ENCODE measurements at places on chromosomes 13 and 19. TPM values are rescaled to one million over a fixed set of nuclear protein-coding genes. Genes with fewer than 3 reads are reported as not detected.
A peak's percentile ranks its signal among the peaks of the same experiment; 100 is the strongest.

GRCh38 chr13:21913010-21913409 lies 242.1 kb downstream of the FGF9 start:
- no peak for DNase-seq

DNA sequence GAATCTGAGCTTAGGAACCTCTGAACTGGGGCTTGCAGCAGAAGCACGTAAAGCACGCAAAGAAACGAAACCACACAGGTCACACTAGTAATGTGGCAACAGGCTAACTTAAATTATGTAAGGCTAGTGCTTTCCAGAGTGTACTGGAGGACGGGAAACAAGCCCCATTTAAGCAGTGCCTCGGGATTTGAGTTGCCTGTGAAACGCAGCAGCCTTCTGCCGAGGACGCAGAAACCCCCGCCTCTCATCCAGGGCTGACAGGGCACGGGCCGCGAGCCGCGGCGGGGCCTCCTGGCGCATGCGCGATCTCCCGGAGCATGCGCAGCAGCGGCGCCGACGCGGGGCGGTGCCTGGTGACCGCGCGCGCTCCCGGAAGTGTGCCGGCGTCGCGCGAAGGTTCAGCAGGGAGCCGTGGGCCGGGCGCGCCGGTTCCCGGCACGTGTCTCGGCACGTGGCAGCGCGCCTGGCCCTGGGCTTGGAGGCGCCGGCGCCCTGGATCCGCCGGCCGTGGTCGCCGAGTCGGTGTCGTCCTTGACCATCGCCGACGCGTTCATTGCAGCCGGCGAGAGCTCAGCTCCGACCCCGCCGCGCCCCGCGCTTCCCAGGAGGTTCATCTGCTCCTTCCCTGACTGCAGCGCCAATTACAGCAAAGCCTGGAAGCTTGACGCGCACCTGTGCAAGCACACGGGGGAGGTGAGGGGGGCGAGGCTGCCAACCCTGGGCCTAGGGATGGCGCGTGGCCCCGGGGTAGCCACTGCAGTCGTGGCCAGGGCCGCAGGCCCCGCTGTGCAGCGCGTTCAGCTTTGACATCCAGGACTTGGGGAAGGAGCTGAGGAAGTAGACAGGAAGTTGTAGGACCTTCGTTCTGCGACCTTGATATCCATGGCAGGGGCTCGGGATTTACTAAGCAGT lies at the start of gene GTF3A:
GTF3A (plus strand) TSS at position 374 of the 912 bp plus-strand sequence.
- peak; percentile 80 for DNase-seq

GRCh38 chr13:46571189-46571908 lies 18.4 kb downstream of the LRCH1 start:
- DNase-seq: peak; percentile 90

- DNase-seq: no peak
Measured at GRCh38 chr19:3479834-3480215, 500 bp downstream of the SMIM24 start.

- DNase-seq: no peak
Measured at GRCh38 chr13:95335667-95336066, 34.4 kb upstream of the ABCC4 start.

DNA sequence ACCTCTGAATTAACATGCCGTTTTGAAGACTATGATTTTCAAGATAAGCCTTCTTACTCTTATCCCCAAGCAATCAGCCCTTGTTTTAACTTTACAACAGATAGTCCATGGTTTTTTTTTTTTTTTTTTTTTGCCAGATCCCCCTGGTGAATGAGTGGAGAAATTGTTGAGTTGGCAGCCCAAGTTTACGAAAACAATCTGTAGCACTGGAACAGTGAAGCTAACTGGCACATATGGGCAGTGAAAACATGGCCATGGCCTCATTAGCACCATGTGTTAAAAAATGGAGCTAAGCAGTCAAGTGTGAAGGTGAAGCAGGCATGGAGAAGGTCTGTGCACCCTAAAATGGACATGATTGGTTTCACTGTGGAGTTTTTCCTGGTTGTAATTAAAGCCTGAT lies 812.1 kb upstream of the MIR17HG start:
- peak; percentile 18 for DNase-seq

DNA sequence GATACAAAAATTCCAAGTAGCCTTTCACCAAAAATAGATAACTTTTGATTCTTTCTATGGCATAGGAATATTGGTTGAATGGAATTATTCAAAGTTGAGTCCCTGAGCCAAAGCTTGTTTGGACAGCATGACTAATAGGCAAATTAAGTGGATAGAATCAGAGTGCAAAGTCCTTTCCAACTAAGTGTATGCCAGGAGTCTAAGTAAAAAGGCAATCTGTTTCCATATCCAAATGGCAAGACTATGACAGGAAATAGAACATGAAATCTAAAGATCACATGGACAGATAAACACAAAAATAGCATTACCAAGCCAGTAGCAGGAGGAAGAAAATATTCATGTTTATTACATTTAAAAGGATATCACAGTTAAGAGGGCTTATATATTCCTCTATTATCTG lies 804.6 kb downstream of the SLITRK6 start:
- DNase-seq: peak; percentile 6

- DNase-seq: no peak
Measured at GRCh38 chr19:1977120-1977519, 36.1 kb downstream of the CSNK1G2 start.

The ZNF90 gene
- total RNA-seq: not detected

The SPACA4 gene
- 0.55 TPM for total RNA-seq

The KRTDAP gene
- total RNA-seq: not detected

- peak; percentile 96 for DNase-seq
Measured at GRCh38 chr19:55528030-55528803, 8.7 kb downstream of the SBK2 start.

- no peak for DNase-seq
Measured at GRCh38 chr19:49773663-49774350, 7.0 kb downstream of the AP2A1 start.

The MYADM gene
- 6.3 TPM for total RNA-seq
